ENCODE measurements at places on chromosomes 2 and 18. TPM values are rescaled to one million over a fixed set of nuclear protein-coding genes. Genes with fewer than 3 reads are reported as not detected.
A peak's percentile ranks its signal among the peaks of the same experiment; 100 is the strongest.

The ENOSF1 gene
- total RNA-seq = 49.5 TPM

The DSG1 gene
- not detected for total RNA-seq

DNA sequence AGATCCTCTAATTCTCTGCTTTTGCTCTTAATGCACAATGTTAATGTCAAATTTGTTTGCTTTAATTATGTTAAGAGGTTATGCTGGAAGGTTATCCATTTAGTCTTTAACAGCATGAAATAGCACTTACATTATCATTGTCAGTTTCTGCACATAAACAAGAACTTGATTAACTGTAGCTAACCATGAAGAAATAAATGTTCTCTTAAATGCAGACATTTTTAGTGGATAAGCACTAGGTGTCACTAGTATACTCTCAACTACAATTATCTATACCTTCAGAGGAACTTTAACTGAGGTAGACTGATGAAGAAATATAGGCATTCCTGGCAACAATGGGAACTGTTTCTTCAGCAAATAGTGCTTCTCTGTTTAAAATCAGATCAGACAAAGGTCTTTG is 178.8 kb upstream of the CHST9 start:
- DNase-seq = peak; percentile 8

The TUBA4B gene
- total RNA-seq = not detected

The DCC gene
- 0.09 TPM for total RNA-seq

The ALPP gene
- total RNA-seq = not detected
